ENCODE measurements at places on chromosomes 2 and 18. TPM values are rescaled to one million over a fixed set of nuclear protein-coding genes. Genes with fewer than 3 reads are reported as not detected.

The HRH4 gene
- not detected for total RNA-seq

The SIX3 gene
- 1.2 TPM for total RNA-seq

The OXER1 gene
- not detected for total RNA-seq

The CDH19 gene
- total RNA-seq = under 0.01 TPM

The TTN gene
- total RNA-seq = 1.6 TPM

The ZNF2 gene
- total RNA-seq = 11.4 TPM

The CCNYL1 gene
- total RNA-seq = 51.0 TPM

The ST3GAL5 gene
- total RNA-seq = 44.4 TPM

The ANO7 gene
- 0.41 TPM for total RNA-seq

The COL3A1 gene
- 88.0 TPM for total RNA-seq

The KCMF1 gene
- 46.9 TPM for total RNA-seq

The TOGARAM2 gene
- total RNA-seq = under 0.01 TPM

The ACVR1C gene
- total RNA-seq = 5.7 TPM
